ENCODE measurements at places on chromosomes 12 and 14.

- DNase-seq = no peak
Observed at GRCh38 chr14:47345016-47345415, 330.4 kb downstream of the MDGA2 start.

DNA sequence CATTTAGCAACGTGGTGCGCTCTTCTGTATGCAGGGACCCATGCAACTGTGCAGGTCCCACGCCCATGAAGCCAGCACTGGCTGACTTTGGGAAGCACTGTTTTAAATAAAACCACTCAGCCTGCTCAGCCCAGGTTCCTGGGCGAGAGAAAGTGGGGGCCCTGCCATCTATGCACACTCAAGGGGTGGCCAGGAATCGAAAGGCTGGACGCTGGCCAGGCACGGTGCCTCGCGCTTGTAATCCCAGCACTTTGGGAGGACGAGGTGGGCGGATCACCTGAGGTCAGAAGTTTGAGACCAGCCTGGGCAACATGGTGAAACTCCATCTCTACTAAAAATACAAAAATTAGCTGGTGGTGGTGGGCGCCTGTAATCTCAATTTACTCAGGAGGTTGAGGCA lies 179.9 kb upstream of the TBX3 start:
- no peak for DNase-seq

DNA sequence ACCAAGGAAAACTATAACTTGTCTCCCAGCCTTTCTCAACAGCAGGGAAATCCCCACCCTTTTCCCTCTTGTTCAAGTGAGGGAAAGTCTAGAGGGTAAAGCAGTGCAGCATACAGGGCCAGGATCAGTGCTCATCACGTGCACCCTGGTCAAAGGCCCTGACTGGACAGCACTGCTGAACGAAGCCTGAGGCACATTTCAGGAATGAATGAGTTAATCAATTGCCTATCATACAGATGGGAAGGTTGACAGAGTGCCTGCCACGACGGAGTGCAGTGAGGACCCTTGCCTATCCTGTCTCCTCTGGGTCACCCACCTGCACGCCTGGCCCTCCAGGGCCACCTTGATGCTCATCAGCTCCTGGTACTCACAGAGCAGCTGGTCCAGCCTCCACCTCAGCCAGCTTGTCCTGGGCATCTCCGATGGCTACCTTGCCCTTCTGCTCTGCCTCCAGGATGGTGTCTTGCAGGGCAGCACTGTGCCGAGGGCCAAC lies 11.7 kb upstream of the KRT73 start:
- DNase-seq = no peak

GRCh38 chr12:102461501-102461900 lies 18.9 kb downstream of the IGF1 start:
- DNase-seq = no peak

GRCh38 chr14:94863366-94863765 lies 93.5 kb upstream of the GSC start:
- DNase-seq = no peak

DNA sequence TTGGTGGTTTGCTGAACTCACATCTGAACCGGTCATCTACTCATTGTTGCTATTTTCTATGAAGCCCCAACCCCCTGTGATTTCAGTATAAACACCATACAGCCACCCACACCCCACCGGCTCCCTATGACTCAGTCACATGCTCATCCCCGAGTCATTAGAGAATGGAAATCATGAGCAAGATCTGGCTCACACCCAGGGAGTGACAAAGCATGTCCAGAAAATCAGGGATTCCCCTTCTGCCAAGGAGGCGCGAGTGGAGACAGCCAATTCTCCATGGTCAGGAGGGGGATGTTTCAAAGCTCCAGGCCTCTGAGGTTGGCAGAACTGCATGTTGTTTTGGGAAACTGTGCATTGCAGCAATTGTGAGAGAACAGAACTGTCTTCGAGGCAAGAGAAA lies 657.5 kb upstream of the TBX3 start:
- DNase-seq = no peak

GRCh38 chr12:58884916-58885315 lies 35.4 kb downstream of the LRIG3 start:
- DNase-seq = no peak

GRCh38 chr14:74754157-74754556 lies 9.0 kb upstream of the YLPM1 start:
- DNase-seq = no peak
